Esophagus squamous epithelium (tissue), 5 donors: ENCODE measurements at places on chromosomes 7 and 10.

GRCh38 chr7:134920026-134920753 is 66.1 kb upstream of the AGBL3 start:
- no peak for DNase-seq

DNA sequence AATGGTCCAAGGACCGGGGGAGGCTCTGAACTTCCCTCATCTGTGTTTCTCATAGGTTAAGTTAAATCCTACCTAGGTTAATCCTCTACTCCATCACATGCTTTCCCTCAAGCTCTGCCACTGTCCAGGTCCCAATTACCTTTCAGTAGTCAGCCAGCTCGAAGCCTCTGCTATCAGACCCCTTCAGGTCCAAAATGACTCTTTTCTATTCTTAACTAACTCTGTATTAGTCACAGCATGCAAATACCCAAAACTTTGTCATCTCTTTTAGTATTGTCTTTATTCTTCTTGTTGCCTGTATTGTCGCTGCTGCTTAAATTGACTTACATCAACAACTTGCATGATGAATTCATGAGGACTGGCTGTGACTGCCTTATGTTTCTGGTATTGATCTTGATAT is 15.3 kb downstream of the PPP1R17 start:
- DNase-seq: no peak

- no peak for DNase-seq
Observed at GRCh38 chr10:129973674-129974059, 9.6 kb upstream of the EBF3 start.

- no peak for DNase-seq
Observed at GRCh38 chr10:36700123-36700522, 425.3 kb upstream of the ANKRD30A start.

DNA sequence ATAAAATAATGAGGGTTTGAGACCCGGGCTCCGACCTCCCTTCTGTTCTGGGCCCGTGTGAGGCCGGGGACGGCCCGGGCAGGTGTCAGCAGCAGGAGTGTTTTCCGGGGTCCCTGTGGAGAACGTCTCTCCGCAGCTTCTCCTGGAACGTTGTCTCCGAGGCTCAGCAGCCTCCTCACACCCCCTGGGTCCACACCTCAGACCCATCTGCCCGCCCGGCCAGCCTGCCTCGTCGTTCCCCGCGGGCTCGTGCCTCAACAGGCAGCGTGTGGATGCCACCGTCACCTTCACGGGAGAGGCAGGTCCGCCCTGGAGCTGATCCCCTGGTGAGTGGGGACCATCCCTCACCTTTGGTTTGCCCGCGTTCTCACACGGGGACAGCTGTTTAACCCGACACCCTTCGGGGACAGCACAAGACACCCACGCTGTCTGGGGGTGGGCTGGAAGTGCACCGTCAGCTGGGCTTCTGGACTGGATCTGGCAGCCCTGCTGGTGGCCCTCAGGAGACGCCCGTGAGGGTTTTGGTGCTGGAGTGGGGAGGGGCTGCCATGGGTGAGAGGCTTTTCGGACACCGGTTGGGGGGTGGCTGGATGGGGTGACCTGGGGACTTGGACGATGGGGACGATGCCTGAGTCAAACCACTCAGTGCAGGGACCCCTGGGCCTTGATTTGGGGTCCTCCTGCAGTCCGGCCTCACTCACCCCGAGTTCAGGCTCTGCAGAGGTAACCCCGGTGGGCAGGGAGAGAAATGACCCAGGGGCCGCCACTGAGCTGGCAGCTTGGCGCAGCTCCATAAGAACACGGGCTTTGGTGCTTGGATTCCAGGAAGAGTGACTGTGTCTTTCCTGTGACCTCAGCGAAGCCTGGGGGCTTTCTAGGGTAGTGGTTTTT is 131.7 kb downstream of the DNAJB6 start:
- DNase-seq: no peak
